GM12864 (cell line): ENCODE measurements at places on chromosomes 1 and 21.
A peak's percentile ranks its signal among the peaks of the same experiment; 100 is the strongest.

GRCh38 chr1:205700865-205701401 is 20.6 kb upstream of the SLC45A3 start:
- no peak for DNase-seq

- no peak for DNase-seq
Observed at GRCh38 chr1:224375059-224375458, 18.4 kb downstream of the CNIH4 start.

- no peak for DNase-seq
Observed at GRCh38 chr1:56099766-56100265, 479.5 kb downstream of the PLPP3 start.

- DNase-seq = no peak
Observed at GRCh38 chr1:109821221-109821669, 57.5 kb upstream of the EPS8L3 start.

GRCh38 chr1:160862203-160863060 is at the start of gene CD244:
Gene CD244 (minus strand): TSS chr1:160862887. CDS start chr1:160862677, 210 bp downstream.
- peak; percentile 29 for DNase-seq

GRCh38 chr1:167413328-167413727 is 105.0 kb downstream of the CD247 start:
- DNase-seq = no peak

- no peak for DNase-seq
Observed at GRCh38 chr1:67564193-67564592, 120.8 kb upstream of the GADD45A start.

DNA sequence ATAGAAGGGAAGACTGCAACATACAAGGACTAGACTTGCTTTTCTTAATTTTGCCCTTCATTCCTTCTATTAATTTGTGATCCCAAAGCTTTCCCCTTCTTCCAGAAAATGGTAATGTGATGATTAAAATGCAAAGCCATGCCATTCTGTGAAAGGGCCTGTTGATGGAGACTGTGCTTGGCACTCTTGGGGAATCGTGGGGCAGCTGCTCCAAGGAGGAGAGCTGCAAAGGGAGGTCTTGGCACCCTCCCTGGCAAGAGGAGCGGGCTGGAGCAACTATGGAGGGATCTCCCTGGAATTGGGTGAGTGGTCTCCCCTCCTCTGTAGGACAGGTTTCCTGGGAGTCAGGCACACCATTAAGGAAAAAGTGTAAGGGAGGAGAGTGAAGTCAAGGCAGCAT is 16.6 kb downstream of the CACNA1S start:
- no peak for DNase-seq

DNA sequence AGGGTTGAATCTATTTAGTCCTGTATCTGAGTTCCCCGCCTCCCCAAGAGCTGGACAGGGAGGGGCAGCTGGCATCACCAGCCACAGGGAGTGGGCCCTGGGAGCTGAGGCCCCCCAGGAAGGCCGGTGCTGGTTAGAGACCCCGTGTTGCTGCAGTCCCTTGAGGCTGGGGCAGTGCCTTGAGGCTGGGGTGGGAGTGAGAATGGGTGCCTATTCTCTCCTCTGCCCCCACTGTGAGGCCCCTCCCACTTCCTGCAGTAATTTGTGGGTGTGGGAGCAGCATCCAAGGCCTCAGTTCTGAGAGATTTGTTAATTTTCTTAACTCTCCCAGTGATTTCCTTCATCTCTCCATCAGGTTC is 2.5 kb upstream of the TRAPPC3 start:
- no peak for DNase-seq

DNA sequence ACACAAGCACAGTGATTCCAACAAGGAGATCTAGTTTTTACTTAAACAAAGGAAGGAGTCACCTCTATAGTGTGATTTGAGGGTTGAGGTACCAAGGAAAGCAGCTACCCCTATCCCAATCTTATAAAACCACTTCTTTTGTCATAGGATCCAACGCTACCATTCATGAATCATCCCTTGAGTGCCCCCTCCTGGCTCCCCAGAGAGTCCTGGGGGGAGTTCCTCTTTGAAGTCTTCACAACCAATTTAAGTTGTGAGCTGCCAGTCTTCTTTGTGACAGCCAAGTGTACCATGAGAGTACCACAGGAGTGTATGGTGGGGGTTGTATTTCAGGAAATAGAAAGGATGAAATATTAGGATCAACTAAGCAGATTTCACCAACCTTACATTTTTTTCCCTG is 39.1 kb upstream of the NHLH2 start:
- DNase-seq = no peak

DNA sequence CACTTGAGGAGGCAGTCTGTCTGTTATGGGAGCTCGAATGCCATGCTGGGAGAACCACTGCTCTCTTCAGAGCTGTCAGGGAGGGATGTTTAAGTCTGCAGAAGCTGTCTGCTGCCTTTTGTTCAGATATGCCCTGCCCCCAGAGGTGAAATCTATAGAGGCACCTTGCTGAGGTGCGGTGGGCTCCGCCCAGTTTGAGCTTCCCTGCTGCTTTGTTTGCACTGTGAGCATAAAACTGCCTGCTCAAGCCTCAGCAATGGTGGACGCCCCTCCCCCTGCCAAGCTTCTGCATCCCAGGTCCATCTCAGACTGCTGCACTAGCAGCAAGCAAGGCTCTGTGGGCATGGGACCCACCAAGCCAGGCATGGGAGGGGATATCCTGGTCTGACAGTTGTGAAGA is 247.5 kb downstream of the LMX1A start:
- DNase-seq = no peak

DNA sequence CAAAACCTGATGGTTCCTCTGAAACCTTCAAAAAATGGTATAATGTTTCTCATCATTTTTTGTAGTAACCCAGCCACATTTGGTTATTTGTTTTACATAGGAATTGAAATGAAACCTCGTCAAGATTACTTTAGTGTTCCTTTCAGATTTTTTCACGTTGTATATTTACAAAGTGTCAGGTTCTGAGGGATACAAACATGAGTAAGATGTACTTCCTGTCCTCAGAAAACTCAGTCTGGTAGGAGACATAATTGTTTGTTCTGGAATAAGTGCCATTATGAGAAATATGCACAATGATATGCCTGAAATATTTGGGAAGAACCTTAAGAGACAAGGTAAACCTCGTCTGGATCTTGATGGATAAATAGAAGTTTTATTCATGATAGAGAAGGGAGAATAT is 145.5 kb downstream of the USP25 start:
- no peak for DNase-seq

- DNase-seq = no peak
Observed at GRCh38 chr1:187038784-187039183, 210.0 kb downstream of the PLA2G4A start.

DNA sequence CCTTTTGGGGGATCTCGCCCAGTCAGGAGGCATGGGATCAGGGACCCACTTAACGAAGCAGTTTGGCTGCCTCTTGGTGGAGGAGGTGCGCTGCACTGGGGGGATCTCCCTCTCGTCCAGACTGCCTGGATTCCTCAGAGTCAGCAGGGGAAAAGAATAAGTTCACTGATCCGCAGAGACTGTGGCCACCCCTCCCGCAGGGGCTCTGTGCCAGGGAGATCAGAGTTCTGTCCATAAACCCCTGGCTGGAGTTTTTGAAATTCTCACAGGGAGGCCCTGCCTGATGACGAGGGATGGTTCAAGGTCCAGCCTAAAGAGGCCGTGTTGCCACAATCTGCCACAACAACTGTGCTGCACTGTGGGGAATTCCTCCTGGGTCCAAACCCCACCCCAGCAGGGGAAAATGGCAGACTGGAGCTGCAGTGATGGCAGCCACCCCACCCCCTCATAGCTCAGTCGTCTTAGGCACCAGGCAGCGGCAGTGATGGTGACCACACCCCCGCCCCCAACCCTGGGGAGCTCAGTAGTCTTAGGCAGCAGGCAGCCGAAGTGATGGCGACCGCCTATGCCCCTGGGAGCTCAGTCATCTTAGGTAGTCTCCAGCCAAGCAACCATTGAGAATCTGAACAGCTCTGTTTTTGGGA is 273.8 kb upstream of the USP25 start:
- no peak for DNase-seq

DNA sequence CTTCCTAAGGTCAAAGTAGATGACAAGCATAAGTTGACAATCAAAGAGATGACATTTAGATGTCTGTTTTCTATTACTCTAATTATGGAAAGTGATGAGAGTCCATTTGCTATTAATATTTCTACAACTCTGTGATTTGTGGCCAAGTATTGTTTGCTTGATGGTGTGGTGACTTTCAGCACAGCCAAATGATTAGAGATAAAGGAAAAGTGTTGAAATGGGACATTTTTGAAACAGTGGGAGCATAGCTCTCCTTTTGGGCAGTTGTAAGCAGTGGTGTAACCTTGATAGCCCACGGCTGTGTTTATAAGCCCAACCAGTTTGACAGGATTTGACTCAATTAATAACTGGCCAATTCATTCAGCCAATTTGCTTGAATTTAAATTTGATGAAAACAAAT is 31.6 kb downstream of the ZC3H11B start:
- DNase-seq = no peak

GRCh38 chr1:210076620-210077019 is 138.6 kb downstream of the SYT14 start:
- no peak for DNase-seq

DNA sequence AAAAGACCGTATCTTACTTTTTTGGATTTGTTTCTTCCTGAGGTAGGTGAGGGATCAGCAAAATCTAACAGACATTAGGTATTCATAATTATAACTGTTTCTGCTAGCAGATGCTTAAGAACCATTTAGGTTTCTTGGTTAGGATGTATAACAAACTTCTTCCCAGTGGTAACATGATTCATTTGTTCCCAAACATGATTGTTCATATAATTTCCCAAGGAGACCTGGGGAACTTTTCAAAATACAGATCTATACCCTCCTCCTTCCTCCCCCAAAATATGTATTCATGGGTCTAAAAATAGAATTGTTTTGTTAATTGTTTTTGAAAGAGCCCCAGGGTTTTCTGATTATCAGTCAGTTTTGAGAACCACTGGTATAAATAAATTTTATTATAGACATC is 228.2 kb downstream of the COP1 start:
- no peak for DNase-seq

DNA sequence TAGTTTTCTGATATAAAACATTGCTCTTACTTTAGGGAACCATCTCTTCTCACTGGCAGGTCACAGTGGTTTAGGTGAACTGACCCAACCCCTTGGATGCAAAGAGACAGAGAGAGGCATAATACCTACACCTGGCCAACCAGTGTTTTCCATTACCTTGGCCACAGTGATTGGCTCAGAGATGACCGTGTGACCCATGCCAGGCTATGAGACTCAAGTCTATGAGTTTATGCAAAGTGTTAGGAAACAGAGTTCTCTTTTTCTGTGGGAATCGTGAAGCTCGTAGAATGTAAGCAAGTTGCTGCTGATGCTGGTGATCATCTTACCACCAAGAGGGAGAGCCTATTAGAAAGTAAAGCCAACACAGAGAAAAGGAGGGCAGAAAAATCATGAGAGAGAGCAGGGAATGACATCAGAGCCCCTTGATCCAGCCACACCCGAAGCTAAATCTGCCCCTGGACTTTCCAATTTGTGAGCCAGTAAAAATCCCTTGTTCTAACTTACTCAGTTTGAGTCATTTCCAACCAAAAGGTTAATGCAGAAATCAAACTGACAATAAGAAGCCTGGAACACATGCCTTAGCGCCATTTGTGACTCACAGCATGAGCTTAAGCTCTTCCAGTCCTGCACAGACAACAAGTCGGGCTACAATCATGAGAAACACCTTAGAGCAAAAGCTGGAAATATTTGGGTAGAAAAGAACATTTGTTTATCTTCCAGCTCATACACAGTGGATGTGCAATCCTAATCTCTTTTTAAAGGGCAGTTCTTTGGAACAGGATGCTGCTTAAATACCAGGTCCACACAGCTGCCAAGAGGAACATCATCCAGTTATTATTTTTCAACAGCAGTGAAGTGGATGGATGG is 81.3 kb upstream of the KAZN start:
- peak; percentile 43 for DNase-seq

DNA sequence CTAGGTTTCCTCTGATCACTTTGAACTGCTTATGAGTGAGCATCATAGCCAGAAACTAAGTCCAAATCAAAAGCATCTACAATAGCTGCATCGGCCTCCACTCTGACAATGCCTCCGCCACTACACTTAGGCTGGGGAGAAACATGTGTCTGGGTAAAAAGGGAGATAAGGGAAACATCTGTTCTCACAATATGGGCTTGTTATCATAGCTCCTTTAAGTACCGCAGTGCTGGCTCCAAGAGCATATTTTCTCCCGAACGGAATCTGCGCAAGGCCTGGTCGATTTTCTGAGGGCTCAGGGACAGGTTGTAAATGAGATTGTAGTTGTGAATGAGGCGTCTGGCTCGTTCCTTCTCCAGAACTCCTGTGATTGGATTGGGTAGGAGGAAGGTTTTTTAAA is 63.9 kb upstream of the CYP2J2 start:
- no peak for DNase-seq

DNA sequence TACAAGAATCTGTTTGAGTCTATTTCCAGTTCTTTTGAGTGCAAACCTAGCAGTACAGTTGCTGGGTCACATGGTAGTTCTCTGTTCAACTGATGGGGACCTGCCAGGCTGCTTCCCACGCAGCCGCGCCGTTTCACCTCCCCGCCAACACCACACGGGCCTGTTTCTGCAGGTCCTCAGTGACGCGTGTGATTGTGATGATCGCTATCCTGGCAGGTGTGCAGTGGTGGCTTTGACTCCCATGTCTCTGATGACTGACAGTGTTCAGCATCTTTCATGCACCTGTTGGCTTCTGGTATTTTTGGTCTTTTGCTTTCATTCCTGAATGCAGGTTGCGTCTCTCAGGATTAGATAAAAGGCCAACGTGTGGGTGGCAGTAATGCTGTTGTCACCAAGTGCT is 41.6 kb downstream of the FAAP20 start:
- DNase-seq = no peak

DNA sequence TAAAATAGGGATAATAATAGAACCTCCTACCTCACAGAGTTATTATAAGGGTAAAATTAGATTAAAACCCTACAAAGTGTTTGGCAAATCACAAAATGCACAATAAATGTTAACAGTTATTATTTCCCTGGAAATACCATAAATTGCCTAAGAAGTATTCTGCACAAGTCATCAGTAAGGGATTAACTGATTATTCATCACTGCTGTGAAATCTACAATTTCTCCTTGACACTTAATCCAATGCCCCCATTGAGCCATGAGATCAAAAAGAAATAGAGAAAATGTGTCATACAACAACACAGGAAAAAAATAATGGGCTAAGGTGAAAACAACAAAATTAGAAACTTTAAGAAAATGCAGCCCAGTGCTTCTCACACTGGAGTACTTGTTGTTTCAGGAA is 6.7 kb upstream of the SEC16B start:
- DNase-seq = no peak

GRCh38 chr1:27600498-27601175 is 3.3 kb downstream of the AHDC1 start:
- DNase-seq = no peak

DNA sequence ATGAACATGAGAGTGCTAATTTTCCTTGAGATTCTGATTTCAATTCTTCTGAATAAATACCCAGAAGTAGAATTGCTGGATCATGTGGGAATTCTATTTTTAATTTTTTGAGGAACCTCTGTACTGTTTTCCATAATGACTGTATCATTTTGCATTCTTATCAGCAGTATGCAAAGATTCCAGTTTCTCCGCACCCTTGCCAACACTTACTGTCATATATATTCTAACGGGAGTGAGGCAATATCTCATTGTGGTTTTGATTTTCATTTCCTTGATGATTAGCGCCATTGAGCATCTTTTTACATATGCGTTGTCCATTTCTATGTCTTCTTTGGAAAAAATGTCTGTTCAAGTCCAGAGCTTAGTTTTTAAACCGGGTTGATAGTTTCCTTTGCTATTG is 33.2 kb downstream of the VCAM1 start:
- DNase-seq = no peak
